ENCODE measurements at places on chromosomes 7 and 10. TPM values are rescaled to one million over a fixed set of nuclear protein-coding genes. Genes with fewer than 3 reads are reported as not detected.
A peak's percentile ranks its signal among the peaks of the same experiment; 100 is the strongest.

Gene SPDYE1
- total RNA-seq = not detected

Gene SMIM30
- 41.0 TPM for total RNA-seq

- peak; percentile 71 for DNase-seq
Observed at GRCh38 chr7:27921081-27921836, 181.3 kb downstream of the TAX1BP1 start.

DNA sequence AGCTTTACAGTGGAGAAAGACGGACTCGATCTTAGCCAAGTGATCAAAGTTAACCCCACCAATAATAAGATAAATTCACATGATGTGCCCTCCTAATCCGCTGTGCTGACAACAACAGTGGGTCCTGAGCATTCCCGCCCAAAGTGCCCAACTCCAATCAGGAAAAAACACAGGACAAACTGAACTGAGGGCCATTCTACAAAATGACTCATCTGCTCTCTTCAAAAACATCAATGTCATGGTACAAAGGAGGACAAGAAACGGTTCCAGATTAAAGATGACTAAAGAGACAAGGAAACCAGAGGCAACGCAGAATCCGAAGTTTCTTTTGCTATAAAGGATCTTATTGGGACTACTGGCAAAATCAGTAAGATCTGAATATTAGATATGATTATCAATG lies 79.4 kb downstream of the CTBP2 start:
- DNase-seq = no peak

DNA sequence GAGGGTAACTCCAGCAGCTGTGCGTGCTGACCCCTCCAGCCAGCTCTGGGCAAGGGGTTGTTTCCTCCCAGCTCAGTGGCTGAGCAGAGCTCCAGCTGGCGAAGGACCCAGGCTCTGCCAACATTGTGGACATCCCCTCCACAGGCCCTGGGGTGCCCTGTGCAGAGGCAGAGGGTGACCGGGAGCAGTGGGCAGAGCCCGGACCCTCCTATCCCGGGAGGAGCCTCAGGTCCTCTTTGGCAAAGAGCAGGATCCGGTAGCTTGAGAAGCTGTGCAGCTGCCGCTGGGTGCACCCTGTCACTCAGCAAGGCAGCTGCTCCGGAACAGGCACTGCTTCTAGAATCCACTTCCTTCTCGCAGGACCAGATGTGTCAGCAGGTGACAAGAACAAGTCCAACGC lies 175.9 kb downstream of the EBF3 start:
- peak; percentile 14 for DNase-seq

DNA sequence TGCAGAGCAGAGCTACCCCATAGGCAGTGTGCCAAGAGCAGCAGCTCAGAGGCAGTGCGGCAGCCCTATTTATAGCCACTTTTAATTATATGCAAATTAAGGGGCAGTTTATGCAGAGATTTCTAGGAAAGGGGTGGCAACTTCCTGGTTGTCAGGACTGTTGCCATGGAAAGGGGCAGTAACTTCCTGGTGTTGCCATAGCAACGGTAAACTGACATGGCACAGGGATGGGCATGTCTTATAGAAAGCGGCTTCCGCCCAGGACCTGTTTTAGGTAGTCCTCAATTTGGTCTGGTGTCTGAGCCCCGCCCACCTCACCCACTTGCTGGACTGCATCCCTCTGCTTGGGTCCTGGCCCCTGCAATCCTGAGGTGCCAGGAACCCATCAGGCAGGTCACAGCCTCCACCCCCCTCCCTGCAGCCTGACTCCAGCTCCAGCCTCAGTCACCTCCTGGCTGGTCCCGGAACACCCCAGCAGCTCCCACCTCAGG lies 115.8 kb downstream of the TMEM130 start:
- DNase-seq = peak; percentile 78

DNA sequence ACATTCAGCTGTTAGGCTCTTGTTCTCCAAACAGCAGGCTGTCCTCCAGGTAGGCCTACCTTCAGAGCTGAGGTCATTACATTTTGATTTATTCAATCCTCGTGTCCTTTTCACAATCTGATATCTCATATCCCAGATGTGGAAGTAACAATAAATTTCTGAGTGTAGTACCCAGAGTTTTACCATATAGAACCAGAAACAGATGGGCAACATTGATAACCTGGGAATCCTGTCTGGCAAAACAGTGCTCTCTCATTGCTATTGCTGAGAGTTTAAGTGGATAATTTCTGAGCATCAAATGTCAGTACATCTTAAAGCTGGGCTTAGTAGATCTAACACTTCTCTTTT lies 1007.8 kb downstream of the REEP3 start:
- no peak for DNase-seq

DNA sequence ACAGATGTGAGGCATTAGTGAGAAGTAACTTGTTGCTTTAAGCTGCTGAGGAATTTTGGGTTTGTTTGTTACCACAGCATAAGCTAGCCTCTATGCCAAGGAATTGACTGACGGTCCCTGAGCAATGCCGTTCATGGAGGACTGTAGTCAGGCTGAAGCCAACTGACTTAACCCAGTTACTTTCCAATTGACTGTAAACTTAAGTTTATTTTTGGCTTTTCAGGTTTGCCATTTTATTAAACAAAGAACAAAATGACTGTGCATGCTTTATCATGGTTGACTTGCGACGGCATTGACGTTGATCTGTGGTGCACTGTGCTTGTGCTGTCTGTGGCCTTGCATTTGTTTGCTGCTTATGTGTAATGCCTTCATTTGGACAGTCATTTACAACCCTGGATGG lies 53.5 kb downstream of the DNAJB9 start:
- DNase-seq = no peak

- no peak for DNase-seq
Observed at GRCh38 chr7:116859323-116859722, 3.1 kb upstream of the CAPZA2 start.

DNA sequence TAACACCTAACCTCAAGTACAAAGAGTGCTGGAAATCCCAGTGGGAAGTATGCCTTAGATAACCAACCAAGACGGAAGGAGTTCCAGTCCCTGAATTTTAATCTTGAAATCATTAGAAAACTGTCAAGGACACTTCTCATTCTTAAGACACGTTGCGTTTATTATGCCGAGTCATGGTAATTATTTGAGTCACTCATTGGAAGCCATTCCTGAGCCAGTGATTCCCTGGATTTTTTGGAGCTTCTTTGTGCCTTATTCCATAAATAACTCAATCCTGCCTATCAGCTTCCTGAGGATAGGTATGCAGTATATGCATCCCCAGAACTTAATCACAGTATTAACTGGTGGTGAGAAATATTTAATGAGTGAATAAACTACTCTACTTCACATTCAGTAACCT lies 77.4 kb downstream of the PPP1R17 start:
- DNase-seq = no peak

Data from endodermal cell (in vitro differentiated cells).